ENCODE measurements at places on chromosomes 16 and 17. TPM values are rescaled to one million over a fixed set of nuclear protein-coding genes. Genes with fewer than 3 reads are reported as not detected.

- no peak for DNase-seq
Measured at GRCh38 chr17:46815474-46816353, 2.8 kb downstream of the WNT3 start.

DNA sequence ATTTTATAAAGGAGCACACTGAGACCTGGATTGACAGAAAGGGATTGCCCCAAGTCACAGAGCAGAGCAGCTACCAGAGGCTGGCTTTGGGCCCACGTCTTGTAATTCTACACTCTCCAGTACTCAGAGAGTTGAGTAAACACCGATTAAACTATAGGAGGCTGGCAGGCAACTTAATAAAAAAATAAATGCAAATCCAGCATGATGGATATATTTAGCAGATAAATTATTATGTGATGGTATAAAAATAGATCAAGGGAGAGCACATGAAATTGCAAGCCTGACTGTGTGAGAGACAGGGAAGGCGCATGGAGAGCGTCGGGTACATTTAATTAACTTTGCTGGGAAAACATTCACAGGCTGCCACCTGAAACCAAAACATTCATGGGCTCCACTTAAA, 87.7 kb upstream of the CCL2 start:
- no peak for DNase-seq

DNA sequence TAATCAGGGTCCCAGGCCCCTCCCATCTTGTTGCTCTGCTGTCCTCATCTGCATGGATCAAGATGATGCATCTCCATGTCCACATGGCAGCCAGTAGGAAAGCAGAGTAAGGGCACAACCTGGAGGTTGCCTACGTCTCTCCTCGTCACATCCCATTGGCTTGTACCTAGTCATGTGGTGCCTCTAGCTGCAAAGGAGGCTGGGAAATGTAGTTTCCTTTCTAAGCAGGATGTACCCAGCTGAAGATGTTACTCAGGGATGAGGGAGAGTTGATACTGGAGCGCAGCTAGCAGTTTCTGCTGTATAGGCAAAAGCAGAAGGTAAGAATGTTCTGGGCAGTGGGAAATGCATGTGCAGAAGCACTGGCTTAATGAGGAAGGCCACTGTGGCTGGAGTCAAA, 20.8 kb downstream of the ABCC1 start:
- peak; percentile 63 for DNase-seq

DNA sequence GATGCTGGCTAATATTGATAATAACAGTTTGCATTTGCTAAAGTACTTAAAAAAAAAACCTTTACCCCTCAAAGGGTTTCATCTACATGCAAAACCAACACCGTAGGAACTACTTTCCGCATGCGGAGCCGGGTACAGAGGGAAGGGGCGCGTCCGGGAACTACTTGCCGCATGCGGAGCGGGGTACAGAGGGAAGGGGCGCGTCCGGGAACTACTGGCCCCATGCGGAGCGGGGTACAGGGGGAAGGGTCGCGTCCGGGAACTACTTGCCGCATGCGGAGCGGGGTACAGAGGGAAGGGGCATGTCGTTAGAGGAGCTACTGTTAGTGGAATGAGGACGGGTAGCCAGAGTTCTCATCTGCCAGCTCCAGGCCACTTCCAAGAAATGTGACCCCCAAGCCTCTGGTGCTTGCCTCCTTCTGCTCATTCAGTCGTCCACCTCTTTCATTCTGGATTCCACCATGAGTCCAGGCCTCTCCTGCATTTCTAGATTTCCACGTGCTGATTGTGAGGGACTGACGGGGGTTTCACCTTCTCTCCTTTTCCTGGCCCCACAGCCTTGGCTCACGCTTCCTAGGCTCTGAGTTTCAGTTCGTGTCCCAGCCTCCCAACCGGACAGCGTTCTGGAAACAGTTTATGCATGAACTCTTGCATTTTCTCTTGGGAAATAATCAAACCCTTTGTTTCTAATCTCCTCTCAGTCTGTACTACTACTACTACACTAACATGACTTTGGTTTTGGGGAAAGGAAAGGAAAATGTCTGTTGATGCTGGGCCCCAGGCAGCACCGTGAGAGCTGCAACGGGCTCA, 26.9 kb downstream of the MINK1 start:
- DNase-seq = no peak

DNA sequence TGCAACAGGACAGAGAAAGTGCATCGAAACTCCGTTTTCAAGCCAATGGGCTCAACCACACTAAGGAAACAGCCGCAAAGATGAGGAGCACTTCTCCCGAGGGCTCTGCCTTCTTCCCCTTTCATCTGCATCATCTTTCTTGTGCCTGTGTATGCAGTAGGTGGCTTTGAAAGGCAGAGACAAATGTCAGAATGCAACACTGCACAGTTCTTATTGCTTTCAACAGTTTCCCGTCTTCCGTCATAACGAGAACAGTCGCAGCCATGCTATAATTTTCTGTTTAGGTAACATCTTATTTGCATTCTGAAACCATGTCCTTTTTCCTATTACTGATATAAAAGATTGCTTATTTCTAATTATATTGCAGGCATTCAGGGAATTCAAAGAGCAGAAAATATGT, 205.2 kb downstream of the SLC39A11 start:
- DNase-seq = no peak

DNA sequence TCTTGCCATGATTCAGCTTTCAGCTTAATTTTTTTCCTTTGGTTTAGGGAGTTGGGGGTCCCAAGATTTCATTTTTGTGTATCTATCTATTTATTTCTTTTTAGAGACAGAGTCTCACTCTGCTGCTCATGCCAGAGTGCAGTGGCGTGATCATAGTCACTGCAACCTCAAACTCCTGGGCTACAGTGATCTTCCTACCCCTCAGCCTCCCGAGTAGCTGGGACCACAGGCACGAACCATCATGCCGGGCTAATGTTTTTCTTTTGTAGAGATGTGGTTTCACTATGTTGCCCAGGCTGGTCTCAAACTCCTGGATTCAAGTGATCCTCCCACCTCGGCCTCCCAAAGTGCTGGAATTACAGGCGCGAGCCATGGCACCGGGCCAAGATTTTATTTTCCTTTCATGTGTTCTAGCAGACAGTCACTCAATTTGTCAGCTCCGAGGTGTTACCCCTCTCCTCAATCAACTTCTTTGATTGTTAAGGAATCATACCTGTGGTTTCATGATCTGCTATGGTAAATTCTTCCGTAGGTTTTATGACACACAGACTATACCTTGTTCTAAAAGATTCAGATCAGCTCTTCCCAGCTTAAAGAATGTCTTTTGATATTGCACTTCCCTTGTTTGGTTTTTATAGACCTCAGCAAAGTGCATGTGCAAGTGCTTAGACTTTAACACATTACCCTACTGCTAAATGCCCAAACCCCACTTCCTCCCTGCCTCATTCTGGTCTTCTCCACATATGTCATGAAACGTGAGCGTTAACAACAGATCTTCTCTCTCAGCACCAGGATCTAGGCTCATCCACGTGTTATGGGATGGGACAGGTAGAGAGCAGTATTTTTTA, 13.0 kb downstream of the UNC45B start:
- no peak for DNase-seq

DNA sequence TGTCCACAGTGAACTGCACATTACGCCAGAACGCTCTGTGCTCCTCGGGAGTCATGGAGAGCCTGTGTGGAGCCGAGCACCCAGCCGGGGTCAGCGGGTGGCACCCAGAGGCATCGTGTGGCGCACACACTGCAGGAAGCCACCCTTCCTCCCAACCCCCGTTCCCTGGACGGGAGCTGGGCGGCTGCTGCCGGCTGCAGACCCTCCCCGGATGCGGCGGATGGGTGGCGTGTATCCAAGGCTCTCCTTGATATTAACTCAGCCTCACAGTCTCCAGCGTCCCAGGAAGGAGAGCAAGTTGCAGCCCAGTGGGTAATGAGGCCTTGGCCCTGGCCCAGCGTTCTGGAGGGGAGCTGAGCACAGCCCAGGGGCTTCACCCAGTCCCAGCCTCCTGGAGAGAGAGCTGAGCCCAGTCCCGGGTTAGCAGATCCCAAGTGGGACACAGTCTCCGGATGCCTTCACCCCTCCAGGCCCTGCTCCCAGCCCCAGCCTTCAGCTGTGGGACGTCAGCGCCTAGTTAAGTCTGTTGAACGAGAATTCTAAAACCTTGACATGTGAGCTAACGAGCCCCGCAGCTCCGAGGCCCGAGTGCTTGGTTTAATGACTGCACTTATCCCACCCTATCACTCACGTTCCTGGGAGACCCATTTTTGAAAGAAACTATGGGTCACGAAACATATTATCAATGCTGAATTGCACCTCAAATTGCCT, 86.6 kb downstream of the TBC1D16 start:
- no peak for DNase-seq

DNA sequence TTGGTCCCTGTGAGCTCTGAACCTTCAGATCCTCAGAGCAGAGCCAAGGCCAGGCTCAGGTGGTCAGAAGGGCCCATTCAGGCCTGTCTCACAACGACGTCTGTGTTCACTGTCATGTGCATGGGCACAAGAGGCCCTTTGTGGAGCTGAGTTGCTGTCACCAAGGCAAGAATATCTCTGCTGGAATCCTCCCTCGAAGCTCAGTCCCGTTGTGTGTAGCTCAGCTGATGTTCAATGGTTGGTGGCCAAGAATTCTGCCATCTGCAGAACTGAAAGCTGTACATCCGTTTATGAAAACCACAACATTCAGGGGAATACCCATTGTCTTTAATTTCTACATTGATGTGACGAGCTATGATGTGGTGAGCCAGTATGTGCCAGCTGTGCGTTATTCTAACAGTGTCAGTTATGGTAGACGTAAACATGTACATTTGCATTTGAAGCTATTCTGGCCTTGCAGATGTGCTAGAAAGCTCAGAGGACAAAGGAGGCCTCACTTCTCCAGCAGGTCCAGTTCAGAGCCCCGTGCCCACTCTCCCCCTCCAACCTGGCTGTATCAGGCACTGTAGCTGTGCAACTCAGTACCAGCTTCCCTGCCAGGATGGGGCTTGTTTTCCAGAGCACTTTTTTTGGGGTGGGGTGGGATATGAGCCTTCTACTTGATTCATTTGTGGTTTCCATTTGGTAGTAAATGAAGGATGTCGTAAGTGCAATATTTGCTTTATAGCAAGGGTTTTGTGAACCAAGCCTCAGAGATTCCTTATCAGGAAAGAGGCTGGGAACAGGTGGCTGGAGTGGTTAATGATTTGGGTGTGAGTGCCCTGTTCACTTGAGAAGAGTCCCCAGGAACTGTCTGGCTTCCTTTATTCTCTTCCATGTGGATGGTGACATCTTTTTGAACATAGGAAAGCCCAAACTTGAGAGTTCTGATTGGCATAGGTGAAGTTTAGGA, 56.1 kb downstream of the B9D1 start:
- DNase-seq = peak; percentile 60

GRCh38 chr16:84833144-84833500, 13.3 kb downstream of the CRISPLD2 start:
- DNase-seq = no peak

DNA sequence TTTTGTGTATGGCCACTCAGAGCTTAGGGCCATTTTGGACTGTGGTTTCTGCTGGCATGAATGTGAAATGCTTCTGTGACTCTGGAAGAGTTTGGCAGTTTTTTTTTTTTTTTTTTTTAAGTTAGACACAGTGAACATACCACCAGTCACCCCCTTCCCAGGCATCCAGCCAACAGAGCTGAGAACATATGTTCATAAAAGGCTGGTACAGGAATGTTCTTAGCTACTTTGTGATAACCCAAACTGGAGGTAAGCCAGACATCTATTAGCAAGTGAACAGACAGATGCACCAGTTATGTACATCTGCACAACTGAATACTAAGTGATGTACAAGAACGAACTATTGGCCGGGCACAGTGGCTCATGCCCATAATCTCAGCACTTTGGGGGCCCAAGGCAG, 92.7 kb downstream of the ABCC1 start:
- DNase-seq = no peak

- DNase-seq = no peak
Measured at GRCh38 chr17:81114351-81115093, 50.8 kb upstream of the PVALEF start.

- DNase-seq = no peak
Measured at GRCh38 chr16:25158401-25158800, 46.9 kb downstream of the LCMT1 start.

- no peak for DNase-seq
Measured at GRCh38 chr17:82230609-82231311, 1.9 kb downstream of the SLC16A3 start.

GRCh38 chr17:4176808-4177472, 33.9 kb downstream of the CYB5D2 start:
- no peak for DNase-seq

GAST gene
- total RNA-seq = not detected

ENPP7 gene
- total RNA-seq = not detected

GRAPL gene
- 20.6 TPM for total RNA-seq

ZNF646 gene
- 22.0 TPM for total RNA-seq

Measured in Karpas-422 (cell line).